A172 (cell line): ENCODE measurements at places on chromosomes 7 and 10.
A peak's percentile ranks its signal among the peaks of the same experiment; 100 is the strongest.

GRCh38 chr7:64643566-64643965, 22.4 kb upstream of the ZNF107 start:
- DNase-seq = no peak

- no peak for DNase-seq
These were observed 214.7 kb downstream of the EMX2 start for GRCh38 chr10:117757086-117757720.

DNA sequence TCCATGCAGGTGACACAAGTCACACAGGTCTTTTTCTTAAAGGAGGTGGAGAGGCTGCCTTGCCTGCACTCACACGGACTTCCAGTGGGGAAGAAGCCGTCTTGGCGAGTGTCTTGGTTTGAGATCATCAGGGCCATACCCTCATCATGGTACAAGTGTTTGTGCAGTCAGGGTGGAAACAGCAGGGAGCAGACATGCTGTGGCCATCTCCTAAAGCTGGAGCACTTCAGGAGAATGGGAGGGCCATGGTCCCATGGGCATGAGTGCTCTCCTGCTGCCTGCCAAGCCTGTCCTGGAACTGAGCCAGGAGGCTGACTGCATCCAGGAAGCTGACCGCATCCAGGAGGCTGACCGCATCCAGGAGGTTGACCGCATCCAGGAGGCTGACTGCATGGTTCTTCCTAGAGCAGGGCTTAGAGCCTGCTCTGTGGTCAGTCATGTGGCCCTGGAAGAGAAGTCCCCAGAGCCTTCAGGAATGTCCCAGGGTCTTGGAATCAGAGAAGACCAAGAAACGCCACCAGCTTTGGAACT, 98.4 kb downstream of the ADARB2 start:
- DNase-seq = peak; percentile 46

DNA sequence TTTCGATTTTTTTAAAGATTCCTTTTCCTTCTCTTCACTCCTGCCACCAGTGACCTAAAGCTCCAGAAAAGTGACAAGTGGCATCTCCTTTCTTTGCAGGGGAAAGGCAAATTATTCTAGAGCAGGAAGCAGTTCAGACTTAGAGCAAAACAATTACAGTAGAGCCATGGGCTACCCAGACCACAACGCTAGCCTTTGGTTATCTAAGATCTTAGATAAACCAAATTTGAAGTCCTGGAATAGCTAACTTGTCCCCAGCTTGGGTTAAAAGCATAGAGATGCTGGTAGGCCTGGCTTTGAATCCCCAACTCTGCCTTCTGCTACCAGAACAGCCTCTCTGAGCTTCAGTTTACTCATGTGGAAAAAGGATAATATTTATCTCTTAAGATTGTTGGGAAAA, 38.4 kb downstream of the LGI1 start:
- no peak for DNase-seq

DNA sequence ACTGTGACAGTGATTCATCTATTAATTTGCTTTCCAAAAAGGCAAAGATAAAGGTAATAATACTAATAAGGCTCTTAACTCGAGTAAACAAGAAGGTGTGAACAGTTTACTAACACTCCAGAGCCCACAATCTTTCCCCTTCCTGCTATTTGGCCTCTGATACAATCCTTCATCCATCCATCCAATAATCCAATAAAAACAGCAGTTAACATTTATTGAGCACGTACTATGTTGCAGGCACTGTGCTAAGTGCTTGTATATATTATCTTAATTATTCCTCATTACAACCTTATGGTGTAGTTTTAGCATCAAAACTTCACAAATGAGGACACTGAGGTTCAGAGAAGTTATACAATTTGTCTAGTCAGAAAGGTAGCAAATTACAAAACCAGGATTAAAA, 49.5 kb downstream of the EZH2 start:
- no peak for DNase-seq

DNA sequence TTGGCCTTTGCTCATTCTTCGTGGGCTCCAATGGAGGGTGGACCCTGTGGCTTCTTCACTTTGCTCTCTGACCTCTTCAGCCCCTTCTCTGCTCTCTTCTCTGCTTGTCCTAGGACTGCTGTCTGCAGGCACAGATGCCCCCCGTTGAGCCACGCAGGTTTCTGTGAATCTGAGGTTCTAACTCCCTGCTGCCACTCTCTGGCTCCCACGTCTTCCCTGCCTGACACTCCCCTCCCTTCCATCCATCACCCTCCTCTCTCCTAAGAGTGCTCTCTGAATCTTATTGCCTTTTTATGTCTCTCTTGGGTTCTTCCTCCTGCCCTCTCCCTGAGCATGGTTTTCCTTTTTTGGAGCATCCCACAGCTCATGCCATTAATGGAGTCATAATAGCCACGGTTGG, 499.5 kb upstream of the GALNT17 start:
- DNase-seq = no peak

DNA sequence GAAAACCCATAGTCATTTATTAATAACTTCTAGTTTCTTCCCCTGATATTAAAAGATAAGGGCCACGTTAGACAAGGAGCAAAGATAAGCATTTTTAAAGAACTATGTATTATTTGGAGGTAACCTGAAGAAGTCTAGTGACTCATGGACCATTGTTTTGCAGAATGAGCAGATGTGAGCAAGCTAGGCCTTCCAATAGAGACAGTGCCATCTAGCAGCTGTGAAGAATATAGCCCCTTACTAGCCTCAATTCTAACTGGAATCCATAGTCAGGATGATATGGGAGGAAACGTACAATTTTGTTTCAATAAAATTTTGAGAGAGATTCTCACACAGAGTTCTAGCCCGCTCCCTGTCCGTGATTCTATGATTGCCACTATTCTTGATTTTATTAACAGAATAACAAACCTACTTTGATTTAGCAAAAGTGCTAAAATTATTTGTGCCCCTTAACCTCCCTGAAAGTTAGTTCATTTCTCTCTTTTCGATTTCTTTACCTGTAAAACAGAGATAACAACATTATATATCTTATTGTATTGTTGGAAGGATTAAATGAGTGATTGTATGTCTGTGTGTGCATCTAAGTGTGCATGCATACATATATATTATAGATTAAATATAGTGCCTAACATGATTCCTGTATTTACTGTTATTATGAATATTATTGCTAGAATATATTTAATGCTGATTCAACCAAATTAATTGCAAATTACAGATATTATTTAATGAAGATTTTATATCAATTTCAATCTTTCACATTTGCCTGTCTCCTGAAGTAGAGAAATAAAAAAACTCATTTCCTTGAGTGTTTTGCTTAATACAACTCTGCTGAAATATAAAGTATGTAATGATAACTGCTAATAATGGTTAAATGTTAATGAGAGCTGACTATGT, 22.7 kb downstream of the FAM237B start:
- peak; percentile 65 for DNase-seq

DNA sequence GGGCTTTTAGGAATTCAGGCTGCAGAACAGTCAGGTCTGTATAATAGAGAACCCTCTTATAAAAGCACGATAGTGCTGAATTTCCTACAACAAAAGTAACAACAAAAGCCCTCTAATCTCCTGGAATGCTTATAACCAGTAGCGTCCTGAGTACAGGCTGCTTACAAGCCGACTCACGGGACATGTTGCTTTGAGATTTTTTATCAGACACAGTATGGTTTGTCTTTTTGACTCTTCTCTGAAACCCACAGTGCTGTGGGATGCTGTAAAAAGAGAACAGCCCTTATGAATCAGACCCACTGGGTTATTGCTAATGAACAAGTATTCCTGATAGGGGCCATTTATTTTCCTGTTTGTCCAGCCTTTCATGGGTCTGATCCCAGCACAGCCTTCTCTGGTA, 59.4 kb downstream of the PLPP4 start:
- DNase-seq = no peak

DNA sequence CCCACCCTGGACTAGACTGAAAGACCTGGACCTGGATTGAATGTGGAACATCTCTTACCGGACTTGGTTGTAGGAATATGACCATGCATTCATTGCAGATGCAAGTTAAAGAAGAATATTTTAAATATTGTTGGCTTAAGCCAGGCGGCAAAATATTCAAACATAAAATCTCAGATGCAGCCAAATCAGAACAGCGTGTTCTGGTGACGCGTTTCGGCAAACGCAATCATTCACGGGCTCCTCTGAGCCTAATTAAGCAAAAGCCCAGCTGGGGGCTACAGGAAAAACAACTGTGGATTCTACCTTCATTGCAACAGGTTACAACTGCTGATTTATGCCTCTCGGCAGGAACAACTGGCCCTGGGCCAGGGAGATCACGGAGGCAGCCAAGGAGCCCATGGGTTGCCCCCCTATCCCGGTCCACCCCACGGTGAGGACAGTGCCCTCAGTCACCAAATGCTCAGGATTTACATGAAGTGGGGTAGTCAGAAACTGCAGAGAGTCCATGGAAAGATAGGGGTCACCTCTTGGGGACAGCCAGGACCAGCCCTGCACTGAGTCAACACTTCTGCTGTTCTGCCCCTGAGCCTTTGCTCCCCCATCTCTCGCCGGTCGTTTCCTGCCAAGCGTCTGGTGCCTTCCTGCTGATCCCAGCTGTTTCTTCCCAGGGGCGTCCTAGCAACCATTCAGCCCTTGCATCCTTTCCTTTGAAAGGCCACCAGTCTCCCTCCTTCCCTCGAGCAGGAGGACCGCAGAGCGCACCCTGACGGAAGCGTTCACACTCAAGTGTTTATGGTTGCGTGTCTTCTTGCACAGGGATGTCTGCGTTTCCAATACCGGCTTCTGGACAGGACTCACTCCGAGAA, 64.4 kb upstream of the SFMBT2 start:
- no peak for DNase-seq

GRCh38 chr7:118590107-118590506, 365.6 kb downstream of the ANKRD7 start:
- DNase-seq = peak; percentile 45

DNA sequence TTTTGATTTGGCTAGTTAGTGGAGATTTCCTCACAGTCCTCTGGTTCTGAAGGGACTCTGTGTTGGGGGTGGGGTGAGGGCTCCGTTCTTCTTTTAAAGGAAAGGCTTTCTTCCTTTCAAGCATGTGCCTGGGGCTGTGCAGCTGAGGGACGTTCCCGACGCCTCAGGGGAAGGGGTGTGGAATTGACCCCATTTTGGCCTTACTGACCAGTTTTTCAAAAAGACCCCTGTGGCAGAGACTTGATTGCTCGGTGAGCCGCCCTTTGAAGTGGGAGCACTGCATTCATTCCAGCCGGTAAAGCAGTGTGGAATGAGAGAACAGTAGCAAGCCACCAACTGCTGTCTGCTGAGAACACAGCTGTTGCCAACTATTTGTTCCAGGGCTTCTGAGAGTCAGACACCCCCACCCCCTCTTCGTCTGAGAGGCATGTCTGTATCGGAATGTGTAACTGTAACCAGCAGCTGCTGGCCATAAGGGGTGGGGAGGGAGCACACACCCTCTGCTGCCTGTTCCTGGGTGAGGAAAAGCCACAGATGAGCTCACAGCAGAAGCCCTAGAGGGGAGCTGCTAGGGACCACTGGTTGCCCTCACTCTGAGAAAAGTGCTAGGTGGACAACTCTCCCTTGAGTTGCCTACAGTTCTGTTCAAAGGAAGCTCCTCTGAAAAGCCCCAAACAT, 33.2 kb downstream of the WBP1L start:
- peak; percentile 93 for DNase-seq

DNA sequence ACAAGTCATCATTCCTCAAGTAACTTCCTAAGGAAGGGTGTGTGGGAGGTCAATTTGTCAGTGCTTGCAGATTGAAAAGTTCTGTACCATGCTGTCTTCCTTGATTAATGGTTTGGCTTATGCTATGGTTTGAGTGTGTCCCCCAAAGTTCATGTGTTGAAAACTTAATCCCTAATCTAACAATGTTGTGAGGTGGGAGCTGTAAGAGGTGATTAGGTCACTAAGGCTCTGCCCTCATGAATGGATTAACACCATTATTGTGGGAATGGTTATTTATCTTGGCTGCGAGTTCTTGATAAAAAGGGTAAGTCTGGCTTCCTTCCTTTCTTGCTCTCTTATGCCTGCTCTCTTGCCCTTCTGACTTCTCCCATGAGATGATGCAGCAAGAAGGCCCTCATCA, 29.3 kb upstream of the TMEM229A start:
- DNase-seq = no peak

DNA sequence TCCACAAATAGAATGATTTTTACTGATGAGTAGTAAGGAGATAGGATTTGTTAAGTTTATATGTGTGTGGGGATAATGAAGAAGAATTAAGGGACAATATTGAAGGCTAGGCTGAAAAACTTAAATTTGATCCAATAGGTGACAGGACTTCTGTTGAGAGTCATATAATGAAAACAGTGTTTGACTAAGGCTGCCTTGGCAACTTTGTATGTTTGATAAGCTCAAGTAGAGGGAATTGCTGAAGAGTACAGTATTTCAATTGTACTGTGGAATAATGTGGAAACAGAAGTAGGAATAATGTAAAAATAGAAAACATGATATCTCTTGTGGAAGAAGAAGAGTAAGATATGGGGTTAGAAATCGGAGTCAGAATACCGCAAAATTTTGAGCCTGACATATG, 10.5 kb downstream of the R3HCC1L start:
- DNase-seq = no peak

- DNase-seq = peak; percentile 78
These were observed 26.5 kb downstream of the TNRC18 start for GRCh38 chr7:5396999-5397663.

- DNase-seq = peak; percentile 26
These were observed 627.9 kb downstream of the PARD3 start for GRCh38 chr10:34187201-34187600.

- no peak for DNase-seq
These were observed 12.1 kb downstream of the ABCA13 start for GRCh38 chr7:48183370-48183743.

DNA sequence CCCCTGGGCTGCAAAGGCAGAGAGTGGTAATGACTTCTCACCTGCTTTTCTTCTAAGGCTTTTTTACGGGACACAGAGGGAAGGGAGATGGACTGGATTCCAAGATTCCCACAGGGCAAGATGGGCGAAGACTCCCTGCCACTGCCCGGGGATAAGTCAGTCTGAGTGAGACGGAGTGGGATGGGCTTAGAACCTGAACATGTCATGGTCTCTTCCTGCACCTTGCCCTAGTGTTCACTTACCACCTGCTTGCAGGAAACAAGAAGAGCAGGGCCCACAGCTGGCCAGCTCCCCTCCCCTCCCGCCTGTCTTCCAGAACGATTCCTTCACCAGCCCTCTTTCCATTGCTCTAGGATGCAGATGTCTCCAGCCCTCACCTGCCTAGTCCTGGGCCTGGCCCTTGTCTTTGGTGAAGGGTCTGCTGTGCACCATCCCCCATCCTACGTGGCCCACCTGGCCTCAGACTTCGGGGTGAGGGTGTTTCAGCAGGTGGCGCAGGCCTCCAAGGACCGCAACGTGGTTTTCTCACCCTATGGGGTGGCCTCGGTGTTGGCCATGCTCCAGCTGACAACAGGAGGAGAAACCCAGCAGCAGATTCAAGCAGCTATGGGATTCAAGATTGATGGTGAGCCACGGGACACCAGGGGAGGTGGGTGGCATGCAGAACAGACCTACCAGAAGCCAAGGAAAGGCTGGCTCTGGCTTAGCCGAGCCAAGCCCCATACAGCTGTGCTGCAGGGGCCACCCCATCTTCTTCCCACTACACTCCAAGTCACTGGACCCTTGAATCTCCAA, 1.3 kb downstream of the SERPINE1 start:
- peak; percentile 60 for DNase-seq
